ENCODE measurements at places on chromosomes 7 and 10.

- no peak for DNase-seq
Measured at GRCh38 chr7:4066626-4067475, 615.2 kb upstream of the FOXK1 start.

GRCh38 chr10:121610798-121611323, 12.6 kb upstream of the FGFR2 start:
- no peak for DNase-seq

DNA sequence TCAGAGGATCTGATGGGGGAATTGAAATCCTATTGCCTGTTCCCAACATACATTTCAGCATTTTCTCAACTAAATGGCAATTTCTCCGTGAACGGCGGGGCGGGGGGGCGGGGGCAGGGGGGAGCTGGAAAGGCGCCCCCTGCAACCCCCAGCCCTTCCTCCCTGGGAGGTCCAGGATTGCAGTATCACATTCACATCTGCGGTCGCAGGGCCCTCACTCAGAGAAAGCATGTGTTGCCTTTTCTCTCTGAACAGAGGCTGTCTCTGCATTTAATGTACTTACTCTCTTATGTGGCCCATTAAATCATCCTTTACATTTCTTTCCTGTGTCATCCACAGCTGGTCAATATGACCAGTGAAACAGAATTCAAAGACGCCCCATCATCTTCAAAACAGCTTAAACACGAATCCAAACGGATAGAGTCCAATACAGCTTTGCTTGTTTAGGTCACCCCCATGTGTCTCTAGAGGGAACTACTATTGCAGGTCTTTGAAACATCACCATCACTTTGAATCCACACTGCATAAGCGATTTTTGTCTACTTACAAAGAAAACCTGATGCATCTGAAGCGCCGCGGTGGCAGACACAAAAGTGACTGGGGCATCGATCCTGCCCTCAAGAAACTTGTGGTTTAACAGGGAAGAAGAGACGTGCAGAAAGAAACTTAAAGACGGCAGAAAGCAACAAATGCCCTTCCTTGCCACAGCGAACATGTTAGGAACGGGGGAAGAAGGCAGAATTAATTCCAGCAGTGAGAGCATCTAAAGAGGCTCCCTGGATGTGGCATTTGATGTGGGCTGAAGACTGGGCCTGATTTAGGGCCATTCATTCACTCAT, 17.0 kb upstream of the ECHDC3 start:
- DNase-seq, result peak; percentile 50

DNA sequence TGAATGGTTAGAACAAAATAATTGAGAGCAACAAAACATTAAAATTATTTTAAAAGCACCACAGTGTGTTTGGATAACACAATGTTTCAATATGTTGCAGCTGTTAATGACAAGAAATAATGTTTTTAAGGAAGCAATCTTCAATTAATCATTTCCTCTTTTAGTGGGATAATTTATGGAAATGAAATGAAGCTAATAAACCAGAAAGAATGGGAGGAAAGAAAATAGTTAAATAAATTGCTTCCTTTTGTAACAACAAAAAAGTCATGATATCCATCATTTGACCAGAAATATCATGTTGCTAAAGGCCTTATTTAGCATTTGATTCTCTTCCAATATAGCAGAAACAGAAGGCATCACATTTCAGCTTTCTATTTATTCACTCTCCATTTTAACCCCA, 224.5 kb downstream of the SEMA3A start:
- DNase-seq, result no peak

DNA sequence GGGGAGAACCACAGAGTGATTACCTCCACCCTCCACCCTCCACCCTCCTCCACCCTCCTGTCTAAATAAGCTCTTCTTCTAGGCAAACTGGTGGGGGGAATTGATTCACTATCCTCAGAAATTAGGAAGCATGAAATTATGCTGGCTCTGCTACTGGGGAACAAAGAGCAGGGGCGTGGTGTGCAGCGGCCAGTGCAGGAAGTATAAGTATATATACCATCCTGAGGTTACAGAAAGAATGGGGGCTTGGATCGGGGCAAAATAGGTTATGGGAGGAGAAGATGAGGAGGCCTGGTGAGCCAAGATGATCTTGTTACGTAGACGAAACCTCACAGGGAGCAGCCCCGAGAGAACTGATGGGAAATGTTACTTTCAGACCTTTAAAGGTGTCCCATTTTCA, 49.1 kb downstream of the SYPL1 start:
- no peak for DNase-seq

DNA sequence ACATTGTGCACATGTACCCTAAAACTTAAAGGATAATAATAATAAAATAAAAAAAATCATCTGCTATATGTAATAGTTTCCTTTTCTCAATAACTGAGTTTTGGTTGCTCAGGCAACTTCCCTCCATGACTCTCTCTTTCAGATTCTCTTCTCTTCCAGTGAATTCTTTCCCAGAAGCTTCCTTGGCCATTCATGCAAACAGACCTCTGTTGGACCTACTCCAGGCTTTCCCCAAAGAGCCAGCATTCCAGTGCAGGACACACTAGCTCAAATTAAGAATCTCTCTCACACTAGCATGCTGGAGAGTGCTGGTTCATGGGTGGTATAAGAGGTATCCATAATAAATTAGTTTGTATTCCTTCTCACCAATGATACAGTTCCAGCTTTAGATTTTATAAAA, 31.0 kb upstream of the ZEB1 start:
- no peak for DNase-seq

DNA sequence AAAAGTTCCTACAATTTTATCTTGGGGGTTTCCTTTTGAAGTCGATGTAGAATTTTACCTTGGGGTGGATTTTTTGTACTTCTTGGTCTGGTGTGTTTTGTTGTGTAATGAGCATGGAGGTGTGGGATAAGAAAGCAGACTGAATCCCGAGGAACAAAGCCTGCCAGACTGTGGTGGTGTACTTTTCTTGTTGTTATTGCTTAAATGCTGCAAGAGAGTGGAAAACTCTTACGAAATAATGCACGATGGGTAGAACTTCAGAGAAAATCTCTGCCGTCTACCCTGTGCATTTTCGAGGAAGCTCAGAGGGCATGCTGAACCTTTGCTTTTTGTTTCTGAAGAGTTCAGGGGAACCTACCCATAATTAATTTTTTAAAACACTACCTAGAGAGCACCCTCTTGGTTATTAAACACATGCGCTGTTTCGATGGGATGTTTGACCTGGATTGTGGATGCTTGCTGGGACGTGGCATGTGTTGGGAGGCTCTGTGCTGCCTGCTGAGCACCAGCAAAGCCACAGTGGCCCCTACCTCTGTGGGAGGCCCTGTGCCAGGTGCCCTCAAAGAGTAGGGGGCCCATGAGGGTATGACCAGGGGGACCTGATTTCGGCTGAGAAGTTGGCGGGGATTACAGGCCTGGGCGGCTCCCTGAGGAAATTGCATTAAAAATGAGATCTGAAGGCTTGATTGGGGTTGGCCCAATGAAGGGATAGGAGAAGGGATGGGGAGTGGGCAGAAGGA, 94.1 kb downstream of the TCF7L2 start:
- DNase-seq, result no peak

DNA sequence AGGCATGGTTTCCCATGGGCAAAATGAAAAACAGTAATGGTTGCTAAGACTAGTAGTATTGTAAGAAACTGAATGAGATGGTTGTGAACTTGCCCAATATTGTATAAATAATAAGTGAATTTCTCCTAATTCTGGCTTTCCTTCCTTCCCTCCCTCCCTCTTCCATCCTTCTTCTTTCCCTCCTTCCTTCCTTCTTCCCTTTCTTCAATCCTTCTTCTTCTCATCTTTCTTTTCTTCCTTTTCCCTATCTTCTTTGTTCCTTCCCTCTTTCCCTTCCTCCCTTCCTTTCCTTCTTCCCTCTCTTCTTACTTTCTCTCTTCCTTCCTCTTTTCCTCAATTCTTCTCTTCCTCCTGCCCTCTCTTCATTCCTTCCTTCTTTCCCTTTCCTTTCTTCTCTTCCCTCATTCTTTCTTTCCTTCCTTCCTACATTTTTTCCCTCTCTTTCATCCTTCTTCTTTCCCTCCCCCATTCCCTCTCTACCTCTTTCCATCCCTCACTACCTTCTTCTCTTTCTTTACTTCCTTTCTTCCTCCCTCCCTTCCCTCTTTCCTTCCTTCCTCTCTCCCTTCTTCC, 4.1 kb upstream of the VWC2 start:
- no peak for DNase-seq

GRCh38 chr10:6185039-6185716, 17.6 kb upstream of the PFKFB3 start:
- no peak for DNase-seq

GRCh38 chr10:22712956-22713852, 1.2 kb downstream of the PIP4K2A start:
- peak; percentile 27 for DNase-seq

- no peak for DNase-seq
Measured at GRCh38 chr10:17029581-17030271, 99.9 kb downstream of the CUBN start.

GRCh38 chr7:37488163-37488764, 39.6 kb upstream of the ELMO1 start:
- DNase-seq, result no peak

DNA sequence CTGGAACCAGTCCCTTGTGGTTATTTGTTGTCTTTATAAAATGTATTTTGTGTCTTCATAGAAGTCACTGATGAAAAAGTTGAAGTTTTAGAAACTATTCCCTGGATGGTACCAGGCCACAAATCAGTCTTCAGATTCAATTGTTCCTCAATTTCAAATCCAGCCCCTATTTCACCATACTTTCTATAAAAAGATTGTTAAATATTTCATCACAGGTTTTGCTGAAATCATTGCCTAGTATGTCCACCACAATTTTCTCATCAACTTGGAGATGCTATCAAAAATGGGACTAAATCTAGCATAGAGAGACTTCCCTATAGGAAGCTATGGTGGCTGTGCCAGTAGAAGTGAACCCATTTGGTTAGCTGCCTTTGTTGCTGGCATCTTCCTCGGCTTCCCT, 118.5 kb downstream of the RAB18 start:
- no peak for DNase-seq

GRCh38 chr7:49294611-49295010, 370.3 kb downstream of the CDC14C start:
- DNase-seq, result no peak

DNA sequence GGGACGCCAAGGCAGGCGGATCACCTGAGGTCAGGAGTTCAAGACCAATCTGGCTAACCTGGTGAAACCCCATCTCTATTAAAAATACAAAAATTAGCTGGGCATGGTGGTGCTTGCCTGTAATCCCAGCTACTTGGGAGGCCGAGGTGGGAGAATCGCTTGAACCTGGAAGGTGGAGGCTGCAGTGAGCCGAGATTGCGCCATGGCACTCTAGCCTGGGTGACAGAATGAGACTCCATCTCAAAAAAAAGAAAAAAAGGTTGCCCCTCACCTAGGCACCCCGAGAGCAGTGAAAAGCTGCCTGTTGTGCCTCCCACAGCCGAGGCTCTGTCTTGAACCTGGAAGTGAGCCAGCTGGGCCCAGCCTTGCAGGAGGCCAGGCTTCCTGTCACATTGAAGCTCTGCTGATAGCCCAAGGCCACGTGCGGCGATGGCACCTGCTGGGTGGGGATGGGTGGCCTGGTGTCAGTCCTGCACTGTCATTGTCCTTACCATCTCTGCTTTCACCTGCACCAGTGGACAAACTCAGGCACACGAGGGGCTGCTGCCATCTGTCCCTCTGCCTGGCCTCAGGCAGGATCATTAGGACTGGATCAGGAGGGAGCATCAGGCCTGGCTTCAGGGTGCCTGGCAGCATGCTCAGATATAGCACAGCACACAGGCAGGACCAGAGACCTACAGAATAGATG, 37.8 kb downstream of the DNAJB12 start:
- DNase-seq, result peak; percentile 14

DNA sequence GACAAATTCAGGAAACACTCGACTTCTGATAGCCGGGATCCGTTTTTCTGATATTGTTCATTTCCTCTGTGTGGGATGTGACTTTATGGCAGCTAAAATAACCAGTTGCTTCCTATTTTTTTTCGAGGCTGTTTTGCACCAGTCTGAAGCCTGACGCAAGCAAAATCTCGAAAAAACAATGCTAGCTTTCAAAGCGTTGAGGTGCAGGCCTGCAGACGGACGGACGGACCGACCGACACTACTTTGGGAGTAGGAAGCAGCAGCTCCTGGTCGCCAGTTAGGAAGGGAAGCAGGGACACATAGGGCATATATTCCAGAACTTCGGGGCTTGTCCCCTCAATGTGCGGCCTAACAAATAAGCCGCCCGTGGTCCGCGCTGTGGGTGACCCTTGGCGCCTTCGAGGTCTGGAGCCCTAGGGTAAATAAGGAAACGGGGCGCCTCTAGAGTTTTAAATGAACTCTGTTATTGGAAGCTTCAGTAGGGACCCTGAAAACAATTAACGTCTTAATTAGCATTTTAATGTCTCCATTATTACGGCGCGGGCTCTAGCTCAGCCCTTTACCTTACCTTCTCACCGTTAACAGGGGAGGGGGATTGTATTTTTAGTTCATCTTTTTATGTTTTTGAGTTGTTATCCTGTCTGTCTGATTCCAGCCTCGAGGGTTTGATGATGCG, 1.3 kb downstream of the HHEX start:
- DNase-seq, result no peak

GRCh38 chr7:149474309-149475120, 13.7 kb upstream of the ZNF777 start:
- DNase-seq, result no peak

- DNase-seq, result peak; percentile 61
Measured at GRCh38 chr10:101062232-101063049, 652 bp downstream of the KAZALD1 start.

GRCh38 chr10:33899578-33900531, 565.4 kb upstream of the NRP1 start:
- DNase-seq, result no peak

DNA sequence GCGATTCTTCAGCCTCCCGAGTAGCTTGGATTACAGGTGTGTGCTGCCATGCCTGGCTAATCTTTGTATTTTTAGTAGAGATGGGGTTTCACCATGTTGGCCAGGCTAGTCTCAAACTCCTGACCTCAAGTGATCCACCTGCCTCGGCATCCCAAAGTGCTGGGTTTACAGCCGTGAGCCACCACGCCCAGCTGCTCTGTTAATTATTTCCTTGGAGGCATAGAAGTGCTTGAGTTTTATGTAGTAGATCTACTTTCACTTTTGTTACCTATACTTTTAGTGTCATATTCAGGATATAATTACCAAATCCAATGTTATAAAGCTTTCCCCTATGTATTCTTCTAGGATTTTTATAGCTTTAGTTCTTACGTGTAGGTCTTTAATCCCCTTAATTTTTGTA, 1093.0 kb downstream of the GATA3 start:
- DNase-seq, result no peak

- DNase-seq, result no peak
Measured at GRCh38 chr7:1331561-1332467, 99.1 kb downstream of the UNCX start.

- DNase-seq, result no peak
Measured at GRCh38 chr10:120385992-120386391, 71.0 kb upstream of the PLPP4 start.

- DNase-seq, result no peak
Measured at GRCh38 chr10:103479135-103479534, at the start of gene CALHM3. Gene CALHM3 (minus strand): TSS chr10:103479240. CDS start chr10:103479032, 208 bp downstream.

DNA sequence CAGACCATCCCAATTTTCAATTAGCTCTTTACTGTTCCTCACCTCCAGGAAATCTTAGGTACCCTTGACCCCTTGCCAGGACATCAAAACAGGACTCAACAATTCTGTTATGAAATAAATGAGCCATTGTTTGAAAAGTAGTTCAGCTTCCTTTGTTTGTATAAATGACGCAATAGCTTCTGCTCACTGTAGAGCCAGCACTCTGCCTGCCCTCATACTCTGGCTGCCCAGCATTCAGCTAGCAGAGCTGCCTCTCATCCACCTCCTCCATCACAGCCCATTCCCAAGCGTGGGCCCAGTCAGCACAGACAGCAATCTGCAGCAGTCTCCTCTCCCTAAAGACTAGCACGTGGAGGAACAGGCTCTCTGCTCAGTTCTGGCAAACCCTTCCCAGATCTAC, 478.6 kb downstream of the GRID1 start:
- DNase-seq, result no peak
